ENCODE measurements at places on chromosomes 7 and 10.

- ATAC-seq = no peak
Observed at GRCh38 chr7:37977243-37977642, 56.8 kb downstream of the EPDR1 start.

GRCh38 chr7:1362301-1362700, 97.0 kb downstream of the MICALL2 start:
- ATAC-seq = no peak

GRCh38 chr7:80530136-80530535, 18.3 kb upstream of the GNAT3 start:
- no peak for ATAC-seq

DNA sequence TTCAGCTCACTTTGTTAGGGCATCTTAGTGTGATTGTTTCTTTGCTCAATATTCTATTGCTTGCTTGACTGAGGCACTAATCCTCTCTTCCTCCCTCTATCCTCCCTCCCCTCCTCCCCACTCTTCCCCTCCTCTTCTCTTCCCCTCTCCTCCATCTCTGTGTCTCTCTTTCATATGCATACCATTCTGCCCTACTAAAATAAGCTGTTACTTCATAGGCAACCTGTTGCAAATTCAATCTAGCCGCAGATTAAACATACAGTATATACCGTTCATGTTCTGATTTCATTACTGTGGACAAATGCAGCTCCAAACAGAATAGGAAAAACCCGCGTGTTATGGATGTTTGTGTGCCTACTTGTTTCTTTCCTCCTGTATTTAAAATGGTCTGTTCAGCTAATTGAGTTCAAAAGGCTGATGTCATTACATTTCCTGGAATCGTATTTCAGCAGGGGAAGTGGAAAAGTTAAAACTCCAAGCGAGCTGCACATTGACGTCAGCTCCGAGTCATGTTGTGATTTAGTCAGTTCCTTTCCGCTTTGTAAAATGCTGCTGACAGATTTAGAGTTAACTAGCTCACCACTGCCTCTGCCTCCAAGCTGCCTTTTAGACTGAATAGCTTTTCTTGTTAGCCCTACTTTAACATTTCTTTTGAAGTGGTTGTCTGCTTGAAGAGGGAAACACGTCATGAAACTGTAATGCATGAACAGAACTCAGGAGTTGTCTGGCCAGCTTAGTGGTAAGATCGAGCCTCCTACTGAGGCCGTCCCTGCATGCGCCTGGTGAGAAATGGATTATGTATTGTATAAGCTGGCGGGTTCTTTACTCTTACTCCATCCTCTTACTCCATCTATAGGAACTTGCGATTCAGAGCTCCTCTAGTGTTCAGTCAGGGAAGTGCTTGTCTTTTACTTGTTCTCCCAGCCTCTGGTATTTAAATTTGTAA, 69.0 kb downstream of the CREM start:
- ATAC-seq = peak; percentile 87

GRCh38 chr7:44213877-44214388, 13.2 kb downstream of the YKT6 start:
- ATAC-seq = no peak

DNA sequence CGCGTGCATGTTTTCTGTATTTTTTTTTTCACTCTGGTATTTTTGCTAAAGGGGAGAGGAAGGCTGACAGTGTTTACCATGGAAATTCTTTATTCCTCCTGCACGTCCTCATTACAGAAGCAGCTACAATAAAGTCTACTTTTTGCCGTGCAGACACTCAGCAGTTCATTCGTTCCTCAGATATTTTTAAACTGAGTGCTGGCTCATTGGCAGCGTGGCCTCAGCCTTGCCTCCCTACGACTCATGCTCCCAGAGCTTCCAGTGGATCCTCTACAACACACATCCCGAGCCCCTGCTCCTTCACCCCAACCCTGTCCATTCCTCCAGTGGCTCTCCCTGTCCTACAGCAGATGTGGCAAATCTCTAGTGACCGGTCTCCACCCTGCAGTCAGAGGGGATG, 239.2 kb upstream of the ZMIZ1 start:
- ATAC-seq = no peak

- no peak for ATAC-seq
Observed at GRCh38 chr10:18563003-18563726, 88.2 kb downstream of the NSUN6 start.

GRCh38 chr7:96026010-96026409, 253.7 kb downstream of the DYNC1I1 start:
- ATAC-seq = no peak

- no peak for ATAC-seq
Observed at GRCh38 chr10:50567384-50567783, 56.4 kb downstream of the SGMS1 start.

GRCh38 chr10:124928087-124928486, 13.8 kb upstream of the ZRANB1 start:
- ATAC-seq = no peak

DNA sequence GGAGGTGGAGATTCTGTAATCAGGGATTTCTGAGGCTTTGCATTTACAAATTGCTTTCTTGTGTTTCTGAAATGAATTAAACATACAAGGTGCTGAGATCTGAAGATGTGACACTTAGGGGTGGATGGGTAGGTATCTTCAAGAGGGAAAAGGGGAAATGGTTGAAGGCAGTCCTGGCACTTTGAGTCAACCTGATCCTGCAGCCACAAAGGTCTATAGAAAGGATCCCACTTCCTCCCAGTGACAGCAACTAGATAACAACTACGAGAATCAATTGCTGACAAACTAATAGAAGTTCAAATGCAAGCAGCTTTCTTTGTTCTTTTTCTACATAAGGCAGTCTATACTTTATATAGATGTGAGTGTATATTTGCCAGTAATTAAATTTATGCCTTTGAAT, 553.3 kb downstream of the MDFIC start:
- ATAC-seq = no peak

DNA sequence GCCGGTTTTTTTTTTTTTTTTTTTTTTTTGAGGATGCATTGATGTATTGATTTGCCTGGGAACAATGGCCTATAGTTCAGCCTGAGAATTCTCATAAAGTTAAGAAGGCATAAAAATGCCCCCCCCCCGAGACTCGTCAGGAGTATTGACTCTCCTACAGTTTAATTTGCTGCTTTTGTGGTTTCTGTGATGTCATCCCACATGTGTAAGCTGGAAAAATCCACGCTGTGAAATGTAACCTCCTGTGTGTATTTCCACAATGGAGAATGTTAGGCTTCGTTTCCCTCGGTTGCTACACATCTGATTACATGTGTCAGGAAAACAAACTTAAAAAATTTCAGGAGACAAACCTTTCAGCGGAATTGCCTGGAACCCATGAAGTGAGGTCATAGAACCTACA, 117.9 kb downstream of the FANK1 start:
- no peak for ATAC-seq

DNA sequence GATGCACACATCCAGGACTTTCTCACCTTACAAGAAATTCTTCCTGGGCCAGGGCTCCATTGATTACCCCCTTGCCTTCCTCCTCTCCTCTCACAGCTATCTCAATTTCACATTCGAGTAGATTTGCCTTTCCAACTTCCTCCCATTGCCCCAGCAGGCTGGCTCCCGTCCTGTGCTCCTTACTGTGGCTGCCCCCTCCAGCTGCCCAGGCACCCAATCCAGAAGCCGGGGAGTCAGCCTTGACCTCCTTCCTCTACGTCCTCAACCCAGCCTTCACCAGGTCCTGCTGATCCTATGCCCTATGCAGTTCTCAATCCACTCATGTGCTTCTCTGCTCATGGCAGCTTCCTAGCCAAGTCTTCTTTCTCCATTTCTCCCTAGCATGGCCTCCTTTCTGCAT, 85.7 kb upstream of the GPR26 start:
- ATAC-seq = no peak

- no peak for ATAC-seq
Observed at GRCh38 chr7:31892099-31892829, 177.9 kb downstream of the PDE1C start.

- ATAC-seq = no peak
Observed at GRCh38 chr7:98387544-98388226, 13.2 kb downstream of the BAIAP2L1 start.

- no peak for ATAC-seq
Observed at GRCh38 chr7:130990178-130990832, 256.3 kb upstream of the KLF14 start.

GRCh38 chr10:33416209-33416608, 81.7 kb upstream of the NRP1 start:
- ATAC-seq = peak; percentile 25

DNA sequence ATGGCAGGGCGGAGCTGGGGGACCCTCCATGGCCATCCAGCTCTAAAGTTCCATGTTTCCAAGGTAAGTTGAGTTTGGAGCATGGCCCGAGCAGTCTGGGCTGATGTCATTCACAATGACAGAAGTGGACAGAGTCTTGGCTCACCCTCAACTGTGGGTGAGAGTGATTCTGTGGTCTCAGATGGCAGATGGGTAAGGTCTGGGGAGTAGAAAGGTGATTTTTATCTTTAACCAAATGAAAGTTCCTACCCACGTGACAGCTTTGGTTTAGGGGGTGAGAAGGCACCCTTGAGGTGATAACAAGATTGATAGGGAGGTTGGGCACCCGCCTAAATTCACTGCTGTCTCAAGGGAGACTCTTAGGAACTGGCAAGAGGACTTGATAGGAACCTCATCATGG, 57.6 kb upstream of the PDZD8 start:
- no peak for ATAC-seq

- ATAC-seq = no peak
Observed at GRCh38 chr10:13779748-13780147, 193.0 kb downstream of the PRPF18 start.

- no peak for ATAC-seq
Observed at GRCh38 chr10:15201589-15202300, 33.3 kb upstream of the NMT2 start.

GRCh38 chr7:114977277-114977676, 55.4 kb downstream of the MDFIC start:
- ATAC-seq = no peak

Measured in activated CD4-positive, CD25-positive, alpha-beta regulatory T cell treated with anti-CD3 and anti-CD28 coated beads, Interleukin-2, amount 50 U/mL, for 24 hours (primary cell).